Glomerular endothelial cell (primary cell): ENCODE measurements at places on chromosomes 11 and 22. TPM values are rescaled to one million over a fixed set of nuclear protein-coding genes. Genes with fewer than 3 reads are reported as not detected.

Gene MRPL21
- total RNA-seq = 47.5 and 76.8 TPM in 2 replicates

Gene PNPLA3
- 4.6 and 6.2 TPM in 2 replicates for total RNA-seq

Gene KIRREL3
- total RNA-seq = 0.78 and 0.93 TPM in 2 replicates

Gene CASP5
- not detected in 2 replicates for total RNA-seq

Gene RAB39A
- total RNA-seq = not detected in 2 replicates

Gene ZW10
- total RNA-seq = 17.2 and 18.6 TPM in 2 replicates

Gene HEPHL1
- not detected in 2 replicates for total RNA-seq

Gene CDC42EP1
- total RNA-seq = 89.3 and 120 TPM in 2 replicates
